B cell (primary cell): ENCODE measurements at places on chromosomes 11 and 22. TPM values are rescaled to one million over a fixed set of nuclear protein-coding genes. Genes with fewer than 3 reads are reported as not detected.
A peak's percentile ranks its signal among the peaks of the same experiment; 100 is the strongest.

- DNase-seq: no peak
- H3K36me3 ChIP-seq: no peaks in the 10 kb centered on the region
- peaks cover 10% of the 10 kb centered on the region for H3K4me1 ChIP-seq
- no peaks in the 10 kb centered on the region for H3K27me3 ChIP-seq
Measured at GRCh38 chr22:38966380-38966702, 8.9 kb downstream of the APOBEC3A start.

GRCh38 chr11:952406-953385 is 27.0 kb downstream of the AP2A2 start:
- no peak overlapping the region for H3K4me3 ChIP-seq
- H3K27ac ChIP-seq: no peak overlapping the region
- no peaks in the 10 kb centered on the region for H3K27me3 ChIP-seq
- peaks cover 18% of the 10 kb centered on the region for H3K4me1 ChIP-seq
- peaks cover 8% of the 10 kb centered on the region for H3K36me3 ChIP-seq

DNA sequence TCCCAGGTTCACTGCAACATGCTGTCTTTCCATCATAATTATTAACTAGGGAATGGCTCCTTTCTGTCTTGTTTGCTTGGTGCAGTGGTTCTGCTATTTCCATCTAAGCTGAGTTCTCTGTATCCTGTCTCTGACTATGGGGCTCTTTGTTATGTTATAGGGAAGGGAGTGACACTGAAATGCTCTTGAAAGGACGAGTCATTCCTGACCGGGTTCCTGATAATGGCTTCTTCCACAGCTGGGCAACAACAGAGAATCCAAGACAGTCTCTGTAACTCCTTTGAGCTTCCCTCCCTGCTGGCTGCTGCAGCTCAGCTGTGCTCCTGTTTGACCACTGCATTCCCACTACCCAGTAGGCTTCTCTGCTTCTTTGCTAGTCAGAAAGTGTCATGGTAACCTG is 24.1 kb downstream of the OR2AT4 start:
- H3K36me3 ChIP-seq: no peaks in the 10 kb centered on the region
- no peak overlapping the region for H3K27ac ChIP-seq
- H3K4me3 ChIP-seq: no peak overlapping the region
- DNase-seq: no peak
- H3K4me1 ChIP-seq: no peaks in the 10 kb centered on the region

DNA sequence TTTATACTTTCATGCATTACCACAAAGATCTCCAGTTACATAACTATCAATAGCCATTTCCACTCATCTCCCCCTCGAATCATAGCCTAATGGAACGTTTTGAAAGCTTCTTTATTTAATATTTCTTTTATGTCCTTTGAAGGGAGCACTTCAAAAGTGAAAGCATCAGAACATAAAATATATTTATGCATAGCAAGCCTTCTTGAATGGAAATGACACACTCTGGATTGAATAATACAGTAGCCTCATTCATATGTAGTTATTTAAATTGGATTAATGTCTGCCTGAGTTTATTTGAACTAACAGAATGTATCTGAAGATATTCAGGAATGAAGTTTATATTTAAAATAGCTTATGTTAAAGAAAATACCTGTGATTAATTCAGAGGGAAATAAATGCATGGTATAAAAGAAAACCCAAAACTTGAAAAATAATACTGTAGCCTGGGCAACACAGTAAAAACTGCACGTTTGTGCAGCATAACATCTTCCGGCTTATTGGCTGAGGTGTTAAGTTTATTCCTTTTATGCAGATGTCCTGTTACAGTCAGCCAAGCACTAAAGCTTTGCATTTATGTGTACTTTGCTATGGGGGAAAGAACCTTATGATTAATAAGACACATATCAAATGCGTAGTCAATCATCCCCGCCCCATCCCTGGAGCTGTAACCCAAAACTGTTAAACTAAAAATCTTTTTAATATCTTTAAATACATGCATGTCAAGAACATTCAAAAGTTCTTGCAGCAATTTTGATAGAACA is 22.0 kb downstream of the OOSP3 start:
- no peaks in the 10 kb centered on the region for H3K36me3 ChIP-seq
- no peak overlapping the region for H3K4me3 ChIP-seq
- H3K4me1 ChIP-seq: no peaks in the 10 kb centered on the region
- no peak for DNase-seq
- H3K27ac ChIP-seq: no peak overlapping the region

GRCh38 chr11:2382936-2383851 is 6.1 kb downstream of the CD81 start:
- peak overlapping the region; percentile 83 for H3K27ac ChIP-seq
- peak; percentile 65 for DNase-seq
- H3K27me3 ChIP-seq: no peaks in the 10 kb centered on the region
- no peak overlapping the region for H3K4me3 ChIP-seq
- H3K36me3 ChIP-seq: no peaks in the 10 kb centered on the region

GRCh38 chr22:28442711-28443525 is 236.7 kb downstream of the TTC28 start:
- H3K27me3 ChIP-seq: peaks cover 14% of the 10 kb centered on the region
- H3K4me3 ChIP-seq: peak overlapping the region; percentile 54
- H3K36me3 ChIP-seq: no peaks in the 10 kb centered on the region
- no peak for DNase-seq
- H3K27ac ChIP-seq: no peak overlapping the region
- H3K4me1 ChIP-seq: peaks cover 19% of the 10 kb centered on the region

DNA sequence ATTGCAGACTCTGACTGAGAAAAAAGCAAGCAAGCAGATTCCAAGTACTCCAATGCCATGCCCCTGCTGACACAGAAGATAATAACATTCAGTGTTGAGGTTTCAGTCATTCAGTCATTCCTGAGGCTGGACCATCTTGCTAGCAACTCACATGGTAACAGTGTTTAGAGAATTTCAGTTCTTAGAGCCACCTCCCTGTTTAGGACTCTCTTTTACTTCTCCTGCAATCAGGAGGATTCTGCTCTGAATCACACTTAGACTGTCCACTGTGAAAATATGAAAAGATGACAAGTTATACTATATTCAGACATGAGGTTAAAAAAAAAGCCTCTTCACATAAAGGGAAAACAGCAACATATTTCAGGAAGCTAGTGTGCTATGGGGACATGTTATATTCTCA is 183.9 kb upstream of the CTSC start:
- no peak for DNase-seq
- no peak overlapping the region for H3K4me3 ChIP-seq

GRCh38 chr22:28466399-28466798 is 213.2 kb downstream of the TTC28 start:
- H3K27me3 ChIP-seq: no peaks in the 10 kb centered on the region
- no peak overlapping the region for H3K4me3 ChIP-seq
- H3K4me1 ChIP-seq: no peaks in the 10 kb centered on the region
- H3K27ac ChIP-seq: no peak overlapping the region

- no peak overlapping the region for H3K4me3 ChIP-seq
- H3K27me3 ChIP-seq: no peaks in the 10 kb centered on the region
- H3K36me3 ChIP-seq: no peaks in the 10 kb centered on the region
- no peak for DNase-seq
Measured at GRCh38 chr22:37559521-37559900, 769 bp upstream of the CDC42EP1 start.

- no peaks in the 10 kb centered on the region for H3K27me3 ChIP-seq
- no peak overlapping the region for H3K27ac ChIP-seq
- H3K4me1 ChIP-seq: no peaks in the 10 kb centered on the region
- H3K36me3 ChIP-seq: no peaks in the 10 kb centered on the region
Measured at GRCh38 chr22:26385164-26385563, 43.9 kb upstream of the ASPHD2 start.

DNA sequence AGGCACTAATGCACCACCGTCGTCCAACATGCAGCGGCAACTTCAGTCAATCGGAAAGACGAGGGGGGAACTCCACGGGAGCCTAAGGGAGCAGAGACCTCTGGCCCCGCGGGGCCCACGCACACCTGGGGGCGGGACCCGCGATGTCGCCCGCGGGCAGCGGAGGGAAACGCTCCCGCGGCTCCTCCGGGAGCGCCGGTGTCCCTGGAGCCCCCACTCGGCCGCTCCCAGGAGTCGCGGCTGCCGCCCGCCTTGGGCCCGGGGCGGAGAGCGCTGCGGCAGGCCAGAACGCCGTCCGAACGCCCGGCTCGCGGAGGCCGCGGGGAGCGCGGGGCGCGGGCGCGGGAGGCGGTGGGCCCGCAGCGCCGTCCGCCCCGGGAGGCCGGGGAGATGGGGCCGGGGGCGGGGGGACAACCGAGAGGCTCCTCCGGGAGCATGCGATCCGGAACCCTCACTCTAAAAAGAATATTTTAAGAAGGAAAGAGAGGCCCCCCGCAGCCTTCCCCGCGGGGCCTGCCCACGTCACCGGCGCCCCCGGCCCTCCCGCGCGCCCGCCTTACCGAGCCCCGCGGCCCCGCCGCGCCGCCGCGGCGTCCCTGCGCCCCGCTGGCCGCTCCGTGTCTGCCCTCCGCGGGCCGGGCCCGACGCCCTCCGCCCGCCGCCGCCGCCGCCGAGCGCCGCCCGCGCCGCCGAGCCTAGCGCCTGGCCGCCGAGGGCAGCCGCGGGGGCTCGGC is 86.6 kb upstream of the ARHGAP32 start:
- peak; percentile 57 for DNase-seq
- no peaks in the 10 kb centered on the region for H3K36me3 ChIP-seq
- H3K27me3 ChIP-seq: no peaks in the 10 kb centered on the region
- H3K4me1 ChIP-seq: peaks cover 24% of the 10 kb centered on the region

GRCh38 chr11:100780470-100780869 is 93.4 kb downstream of the ARHGAP42 start:
- H3K4me1 ChIP-seq: no peaks in the 10 kb centered on the region
- no peaks in the 10 kb centered on the region for H3K36me3 ChIP-seq
- no peaks in the 10 kb centered on the region for H3K27me3 ChIP-seq
- no peak overlapping the region for H3K27ac ChIP-seq
- H3K4me3 ChIP-seq: no peak overlapping the region

MPEG1 gene
- total RNA-seq: 151 TPM in 2 replicates

FJX1 gene
- total RNA-seq: 0.36 TPM in 1 of 2 replicates, not detected in the other

NXPE1 gene
- not detected in 2 replicates for total RNA-seq
